Stimulated activated naive CD8-positive, alpha-beta T cell treated with anti-CD3 and anti-CD28 coated beads, Interleukin-15, Interleukin-2, amounts not matched to agents 100 U/mL and 50 U/mL, for 24 hours (primary cell): ENCODE measurements at places on chromosomes 13 and 19.
A peak's percentile ranks its signal among the peaks of the same experiment; 100 is the strongest.

- DNase-seq: no peak
These were observed 88.9 kb downstream of the KDM4B start for GRCh38 chr19:5057860-5058259.

DNA sequence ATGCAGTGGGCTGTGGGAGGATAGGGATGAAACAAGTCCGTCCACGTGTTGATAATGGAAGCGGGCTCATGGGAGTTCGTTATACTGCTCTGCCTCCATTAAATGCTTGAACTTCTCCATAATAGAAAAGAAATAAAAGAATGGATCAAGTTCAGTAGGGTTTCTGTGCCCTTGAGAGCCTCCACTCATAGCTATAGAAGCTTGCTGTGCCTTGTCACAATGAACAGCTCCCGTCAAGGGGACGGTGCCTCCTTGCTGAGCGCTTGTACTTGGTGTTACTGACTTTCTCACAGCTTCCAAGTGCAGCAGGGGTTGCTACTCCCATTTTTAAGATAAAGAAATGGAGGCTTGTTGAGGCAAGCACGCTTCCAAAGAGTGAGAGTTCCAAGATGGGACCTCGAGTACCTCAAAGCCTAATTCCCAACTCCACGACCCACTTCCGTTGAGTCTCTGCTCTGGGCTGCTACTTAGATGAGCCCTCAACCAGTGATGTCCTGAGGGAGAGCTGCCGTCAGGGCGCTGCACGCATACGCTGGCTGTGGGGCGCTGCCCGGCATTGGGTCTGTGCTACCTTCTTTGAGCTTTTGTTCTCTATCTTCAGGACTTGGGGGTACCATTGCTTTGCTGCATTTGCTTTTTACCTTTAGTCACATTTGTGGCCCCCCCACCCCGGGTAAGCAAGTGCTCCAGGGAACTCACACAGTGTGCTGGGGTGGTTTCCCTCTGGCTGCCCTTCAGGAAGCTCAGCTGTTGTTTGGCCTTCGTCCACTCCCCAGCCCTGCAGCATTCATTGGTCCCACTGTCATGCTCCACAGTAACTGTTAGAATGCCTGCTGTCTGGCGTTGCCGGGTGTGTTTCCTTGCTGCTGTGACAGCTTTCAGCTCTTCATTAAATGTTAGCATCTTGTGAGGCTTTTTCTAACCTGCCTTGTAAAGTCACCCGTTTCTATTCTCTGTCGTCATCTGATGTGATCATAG lies 9.5 kb downstream of the SNRNP70 start:
- DNase-seq: no peak

GRCh38 chr19:5960005-5961001 lies 17.6 kb downstream of the RANBP3 start:
- DNase-seq: no peak

DNA sequence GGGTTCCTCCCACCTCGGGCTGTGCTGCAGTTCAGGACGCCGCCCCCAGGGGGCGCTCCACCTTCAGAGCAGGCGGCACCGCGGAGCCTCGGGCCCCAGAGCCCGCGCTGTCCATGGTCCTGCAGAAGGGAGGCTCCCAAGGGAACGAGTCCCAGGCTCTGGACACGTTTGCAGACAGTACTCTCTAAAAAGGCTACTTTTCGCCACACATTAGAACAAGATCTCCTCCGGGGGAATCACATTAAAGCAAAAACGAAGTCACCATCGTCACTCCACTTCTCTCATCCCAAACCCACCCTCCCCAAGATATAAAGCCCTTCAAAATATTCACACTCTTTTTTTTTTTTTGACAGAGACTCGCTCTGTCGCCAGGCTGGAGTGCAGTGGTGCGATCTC lies 4.6 kb upstream of the SIGLEC10 start:
- DNase-seq: peak; percentile 98

DNA sequence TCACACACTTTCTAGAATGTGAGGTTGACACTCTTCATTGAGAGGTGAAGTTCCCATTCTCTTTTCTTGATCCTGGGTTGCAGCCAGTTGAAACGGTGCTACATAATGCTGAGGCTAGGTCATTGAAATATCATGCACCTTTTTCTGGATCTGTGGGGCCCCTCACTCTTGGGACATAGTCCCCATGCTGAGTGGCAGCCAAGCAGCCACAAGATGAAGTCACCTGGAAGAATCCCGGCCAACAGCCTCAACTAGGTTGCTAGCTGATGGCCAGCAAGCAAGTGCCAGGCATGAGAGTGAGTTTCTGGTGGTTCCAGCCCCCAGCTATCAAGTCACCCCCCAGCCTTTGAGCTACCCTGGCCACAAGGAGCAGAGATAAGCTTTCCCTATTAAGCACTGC lies 148.5 kb upstream of the TSHZ3 start:
- no peak for DNase-seq

GRCh38 chr19:45173816-45174215 lies 4.2 kb downstream of the TRAPPC6A start:
- DNase-seq: no peak

DNA sequence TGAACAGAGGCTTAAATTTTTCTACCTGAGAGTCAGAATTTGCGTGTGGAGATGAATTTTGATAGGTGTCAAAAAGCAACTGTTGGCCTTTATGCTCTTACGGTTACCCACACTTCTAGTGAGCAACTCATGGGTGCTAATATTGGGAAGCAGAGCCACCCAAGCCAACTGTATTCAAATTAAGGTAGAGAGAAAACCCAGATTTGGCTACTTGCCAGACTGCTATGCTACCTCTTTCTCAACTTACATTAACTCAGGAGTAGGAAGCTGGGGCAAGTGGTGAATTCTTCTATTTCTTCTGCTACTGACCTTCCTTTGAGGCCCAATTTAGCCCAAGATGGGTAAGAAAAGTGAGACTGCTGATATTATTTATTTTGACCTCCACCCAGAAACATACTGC lies 83.9 kb downstream of the OLFM4 start:
- DNase-seq: no peak

DNA sequence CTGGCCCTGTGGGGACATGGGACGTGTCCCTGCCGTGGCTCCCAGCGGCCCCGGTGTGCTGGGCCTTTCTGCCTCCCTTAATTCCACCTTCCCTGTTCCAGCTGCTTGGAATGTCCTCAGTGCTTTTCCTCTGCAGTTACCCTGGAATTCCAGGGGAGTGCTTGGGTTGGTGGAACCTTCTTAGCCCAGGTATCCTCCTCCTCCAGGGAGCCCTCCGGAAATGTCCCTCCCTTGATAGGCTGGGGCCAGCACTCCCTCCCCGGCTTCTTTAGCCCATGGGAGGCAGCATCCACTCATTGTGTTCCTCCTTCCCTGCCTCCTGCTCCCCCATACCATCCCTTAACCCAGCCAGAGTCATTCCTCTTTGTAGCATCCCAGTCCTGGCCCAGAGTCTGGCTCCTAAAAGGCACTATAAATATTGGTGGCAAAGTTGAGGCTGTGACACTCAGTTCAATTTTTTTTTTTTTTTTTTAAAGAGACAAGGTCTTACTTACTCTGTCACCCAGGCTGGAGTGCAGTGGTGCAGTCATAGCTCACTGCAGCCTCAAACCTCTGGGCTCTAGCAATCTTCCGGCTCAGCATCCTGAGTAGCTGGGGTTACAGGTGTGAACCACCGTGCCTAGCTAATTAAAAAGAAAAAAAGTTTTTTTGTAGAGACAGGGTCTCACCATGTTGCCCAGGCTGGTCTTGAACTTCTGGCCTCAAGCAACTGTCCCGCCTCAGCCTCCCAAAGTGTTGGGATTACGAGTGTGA lies 13.7 kb upstream of the SLC7A10 start:
- no peak for DNase-seq

GRCh38 chr13:112857914-112858490 lies 111.0 kb upstream of the MCF2L start:
- no peak for DNase-seq

DNA sequence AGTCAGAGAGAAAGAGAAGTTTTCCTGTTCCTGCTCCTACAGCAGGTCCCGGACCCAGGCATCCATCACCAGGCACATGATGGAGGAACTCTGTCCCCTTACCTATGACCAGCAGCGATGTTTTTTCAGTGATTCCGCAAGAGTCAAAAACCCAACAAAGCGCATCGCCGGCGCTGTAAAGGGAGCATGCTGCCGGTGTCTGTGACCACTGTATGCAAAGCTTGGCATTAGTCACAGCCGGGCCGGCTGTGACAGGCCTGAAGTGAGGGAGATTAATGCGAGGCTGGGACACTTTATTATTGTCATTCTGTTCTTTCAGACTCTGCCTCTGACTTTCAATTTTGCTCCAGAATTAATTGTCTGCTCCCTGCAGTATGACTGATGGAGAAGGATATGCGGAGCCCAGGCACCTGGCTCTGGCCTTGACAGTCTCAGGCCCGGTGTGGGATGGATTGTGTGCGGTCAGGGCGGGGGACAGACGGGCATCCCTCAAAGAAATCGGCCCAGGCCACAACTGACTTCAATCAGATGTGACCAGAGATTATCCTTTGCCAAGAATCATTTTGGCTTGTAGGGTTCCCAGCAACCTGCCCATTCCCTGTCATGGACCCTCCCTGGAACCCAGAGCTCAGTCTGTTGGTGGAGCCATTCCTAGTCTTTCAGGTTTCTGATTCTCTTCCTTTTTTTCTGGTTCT lies 462.0 kb upstream of the ZNF507 start:
- DNase-seq: no peak

- peak; percentile 76 for DNase-seq
These were observed at the start of gene ZFP28 for GRCh38 chr19:56538761-56539263. TSS of gene ZFP28 (plus strand) at chr19:56538948. CDS start at chr19:56539019, 71 bp downstream.

GRCh38 chr13:95552208-95552538 lies 347 bp upstream of the CLDN10 start:
- no peak for DNase-seq

- no peak for DNase-seq
These were observed 802.2 kb upstream of the MIR17HG start for GRCh38 chr13:90545070-90545840.

DNA sequence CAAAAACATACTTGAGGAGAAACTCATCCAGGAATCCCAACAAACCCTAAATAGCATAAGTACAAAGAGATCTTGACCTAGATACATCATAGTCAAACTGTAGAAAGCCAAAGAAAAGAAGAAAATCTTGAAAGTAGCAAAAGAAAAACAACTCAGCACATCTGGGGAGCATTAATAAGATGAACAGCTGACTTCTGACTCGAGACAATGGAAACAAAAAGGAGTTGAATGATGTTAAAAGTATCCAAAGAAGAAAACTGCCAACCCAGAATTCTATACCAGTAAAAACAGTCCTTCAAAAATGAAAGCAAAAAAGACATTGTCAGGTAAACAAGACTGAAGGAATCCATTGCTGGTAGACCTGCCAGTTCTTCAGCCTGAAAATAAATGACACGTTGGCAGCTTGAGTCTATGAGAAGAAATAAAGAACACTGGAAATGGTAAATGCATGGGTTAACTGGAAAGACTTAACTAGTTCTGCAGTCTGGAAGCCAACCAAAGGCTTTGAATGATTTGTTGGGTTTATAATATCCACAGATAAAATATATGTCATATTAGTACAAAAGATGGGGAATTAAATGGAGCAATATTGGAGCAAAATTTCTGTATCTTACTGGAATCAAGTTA lies 46.8 kb downstream of the TSSK6 start:
- no peak for DNase-seq

DNA sequence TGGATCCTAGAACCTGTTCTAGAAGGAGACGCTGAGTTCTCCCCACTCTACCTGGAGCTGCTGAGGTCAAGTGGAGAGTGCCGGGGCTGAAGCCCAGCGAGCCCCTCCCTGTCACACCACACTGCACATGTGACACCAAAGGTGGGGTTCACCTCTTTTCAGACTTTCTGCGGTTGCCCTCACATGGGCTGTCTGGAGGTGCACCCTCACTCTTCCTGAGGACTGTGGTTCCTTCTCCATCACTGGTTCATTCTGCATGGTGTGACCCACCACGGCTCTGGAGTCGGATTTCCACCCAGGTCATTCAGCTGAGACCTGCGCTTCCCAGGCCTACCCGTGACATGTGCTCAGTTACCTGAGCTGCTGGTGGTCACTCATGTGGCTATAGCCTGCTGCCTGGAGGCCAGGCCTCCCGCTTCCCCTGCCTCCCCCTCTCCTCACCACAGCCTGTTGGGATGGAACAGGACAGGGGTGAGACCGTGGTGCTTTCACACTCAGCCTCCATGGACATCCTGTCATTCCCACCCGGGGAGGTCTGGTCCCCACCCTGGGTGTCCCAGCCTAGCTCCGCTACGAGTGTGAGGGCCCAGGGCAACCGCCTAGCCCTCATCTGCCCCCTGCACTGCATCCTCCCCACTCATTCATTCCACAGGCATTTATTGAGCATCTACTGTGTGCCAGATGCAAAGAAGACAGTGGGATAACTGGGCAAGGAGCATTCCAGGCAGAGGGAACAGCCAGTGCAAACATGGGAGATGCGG lies 605 bp upstream of the A1BG start:
- no peak for DNase-seq
